ENCODE measurements at places on chromosomes 2 and 18.

DNA sequence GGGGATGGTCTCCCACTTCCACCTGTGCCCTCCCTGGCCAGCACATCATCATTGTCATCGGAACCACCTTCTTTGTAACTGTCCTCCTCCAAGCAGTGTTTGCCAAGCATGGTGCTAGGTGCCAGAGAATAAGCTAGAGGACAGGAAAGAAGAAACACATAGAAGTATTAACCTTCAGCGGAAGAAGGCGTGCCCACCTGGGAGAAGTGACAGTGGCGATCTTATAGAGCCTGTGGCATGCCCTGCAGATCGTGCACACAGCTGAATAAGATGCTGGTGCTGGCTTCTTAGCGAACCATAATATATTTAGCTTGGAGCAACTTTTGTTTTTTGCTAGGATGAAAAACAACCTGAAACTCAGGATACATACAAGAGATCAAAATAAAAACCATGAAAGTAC lies 148.0 kb downstream of the FAM210A start:
- DNase-seq, result no peak

DNA sequence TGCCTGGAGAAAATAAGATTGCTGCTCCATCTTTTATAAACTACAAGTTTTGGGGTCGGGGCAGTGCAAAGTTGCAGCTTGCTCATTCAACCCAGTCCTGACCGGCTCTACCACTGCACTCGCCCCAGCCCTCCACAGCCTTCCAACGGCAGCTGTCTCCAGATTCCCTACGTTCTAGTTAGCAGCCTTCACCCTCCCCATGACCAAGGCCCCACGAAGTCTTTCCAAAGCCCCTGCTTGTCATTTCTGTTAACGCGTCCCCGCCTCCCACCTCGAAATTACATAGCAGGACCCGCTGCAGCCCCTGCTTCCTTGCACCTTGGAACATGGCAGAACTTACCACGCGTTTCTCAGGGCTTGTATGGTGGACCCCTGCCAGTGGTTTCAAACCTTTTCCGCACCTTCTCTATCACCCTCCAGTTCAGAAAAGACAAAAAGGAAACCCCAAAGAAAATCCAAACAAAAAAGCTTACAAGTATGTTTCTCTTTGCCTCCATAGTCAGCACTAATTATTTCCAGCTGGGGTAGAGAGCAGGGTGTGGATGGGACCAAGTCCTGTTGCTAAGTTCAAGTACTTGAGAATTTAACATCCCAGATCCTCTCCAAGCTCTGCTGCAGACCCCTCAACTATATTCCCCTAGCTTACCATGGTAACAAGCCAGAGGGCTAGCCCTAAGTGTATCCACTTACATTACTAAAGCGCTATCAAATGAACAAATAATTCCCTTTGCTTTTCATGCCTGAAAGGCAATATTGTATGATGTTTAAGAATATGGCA lies 161.5 kb downstream of the TGIF1 start:
- DNase-seq, result no peak

DNA sequence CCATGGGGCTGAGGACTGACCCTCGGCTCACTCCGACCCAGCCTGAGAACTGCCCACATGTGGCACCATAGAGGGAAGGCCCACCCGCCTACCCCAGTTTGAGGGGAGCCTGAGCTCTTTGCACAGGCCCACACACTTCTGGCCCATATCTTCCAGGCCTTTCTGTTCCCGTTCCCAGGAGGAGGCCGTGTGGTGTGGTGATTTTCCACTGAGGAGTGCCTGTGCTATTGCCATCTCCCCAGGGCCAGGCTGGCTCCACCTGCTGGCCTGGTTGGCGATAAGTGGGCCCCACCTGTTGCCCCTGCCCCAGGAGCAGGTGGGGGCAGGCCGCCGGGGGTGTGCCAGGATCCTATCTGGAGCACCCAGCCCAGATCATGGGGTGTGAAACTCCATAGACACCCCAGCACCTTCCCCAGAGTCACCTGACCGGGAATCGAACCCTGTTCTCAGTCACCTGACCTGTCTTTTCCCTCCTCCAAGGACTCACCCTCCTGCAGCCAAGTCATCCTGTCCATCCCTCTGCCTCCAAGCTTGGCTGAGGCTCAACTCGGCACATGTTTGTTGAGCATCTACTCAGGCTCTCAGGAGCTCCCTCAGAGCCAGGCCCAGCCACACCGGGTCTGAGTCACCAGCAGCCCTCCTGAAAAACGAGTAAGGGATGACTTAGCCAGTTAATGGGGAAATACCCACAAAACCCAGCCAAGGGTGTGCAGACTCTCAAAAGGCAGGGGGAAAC lies 120.1 kb downstream of the CYP26B1 start:
- DNase-seq, result no peak

DNA sequence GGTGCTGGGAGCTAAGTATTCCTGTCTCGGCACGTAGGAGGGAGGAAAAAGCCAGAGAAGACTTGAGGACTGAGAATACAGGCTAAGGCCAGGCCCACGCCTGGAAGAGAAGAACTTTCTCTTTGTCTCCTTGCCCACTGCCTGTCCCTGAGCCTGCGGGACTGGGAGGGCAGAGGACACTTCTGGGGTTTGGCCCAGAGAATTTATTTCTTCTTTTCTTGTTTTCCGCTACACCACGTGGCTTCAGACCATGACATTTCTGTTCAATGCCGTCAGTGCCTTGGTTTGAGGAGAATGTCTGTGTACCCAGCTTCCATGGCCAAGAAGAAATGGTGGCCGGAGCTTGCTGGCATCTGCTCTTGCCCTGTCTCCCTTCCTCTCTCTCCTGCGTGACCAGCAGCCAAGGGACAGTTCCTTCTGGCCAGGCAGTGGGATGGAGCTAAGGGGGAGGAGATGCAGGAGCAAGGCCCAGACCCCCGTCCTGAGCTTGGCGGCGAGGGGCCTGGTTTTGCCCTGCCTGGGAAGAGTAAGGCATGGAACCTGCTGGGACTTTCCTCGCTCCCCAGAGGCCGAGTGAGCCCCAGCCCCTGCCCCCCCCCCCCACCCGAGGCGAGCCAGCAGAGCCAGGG lies 140.3 kb downstream of the KLHL29 start:
- DNase-seq, result no peak

DNA sequence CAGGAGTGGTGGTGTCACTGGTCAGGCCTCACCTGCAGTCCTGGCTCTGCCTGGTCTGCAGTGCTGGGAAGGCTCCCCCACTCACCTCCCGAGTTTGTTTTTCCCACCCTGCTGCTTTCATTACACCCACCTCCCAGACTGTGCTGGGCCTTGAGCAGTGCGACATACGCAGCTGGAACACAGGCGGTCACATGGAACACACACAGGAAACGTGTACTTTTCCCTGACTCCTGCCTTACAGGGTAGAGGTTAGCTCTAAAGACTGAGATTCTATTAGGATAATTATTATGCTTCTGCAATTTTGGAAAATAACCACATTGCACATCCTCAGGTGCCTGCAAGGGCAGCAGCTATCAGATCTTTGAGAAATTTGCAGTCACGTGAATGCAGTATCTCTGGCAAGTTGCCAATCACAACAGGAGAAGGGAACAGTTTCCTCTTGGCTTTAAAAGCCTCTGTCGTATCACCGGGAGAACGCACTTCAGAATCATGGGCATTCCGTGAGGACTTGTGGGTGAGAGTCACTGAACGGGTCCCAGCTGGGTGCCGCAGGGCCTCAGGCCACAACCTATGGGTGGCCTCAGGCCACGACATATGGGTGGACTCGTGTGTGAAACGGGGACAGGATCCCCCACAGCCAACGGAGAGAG lies 136.5 kb downstream of the ZNF236 start:
- DNase-seq, result no peak

DNA sequence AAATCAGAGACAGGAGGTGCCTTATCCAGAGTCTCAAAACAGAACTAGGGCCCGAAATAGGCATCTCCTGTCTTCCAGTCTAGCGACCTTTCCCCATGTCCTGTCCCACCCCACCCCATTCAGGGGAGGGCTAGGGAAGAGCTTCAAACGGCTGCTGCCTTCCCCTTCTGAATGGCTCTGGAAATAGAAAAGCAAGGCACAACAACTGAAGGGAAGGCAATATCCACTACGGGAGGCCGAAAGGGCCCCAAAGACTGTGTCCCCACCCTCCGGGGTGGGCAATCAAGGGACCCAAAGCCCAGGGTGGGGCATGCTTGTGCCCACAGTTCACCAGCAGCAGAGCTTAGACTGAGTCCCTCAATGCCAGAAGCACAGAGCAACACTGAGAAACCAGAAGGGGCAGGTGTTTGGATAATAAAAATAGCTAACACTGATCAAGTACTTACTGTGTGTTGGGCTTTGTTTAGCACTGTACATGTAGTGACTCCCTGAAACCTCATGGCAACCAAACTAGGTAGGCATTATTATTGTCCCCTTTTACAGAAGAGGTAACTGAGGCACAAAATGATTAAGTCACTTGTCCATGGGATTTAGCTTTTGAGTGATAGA lies 38.5 kb downstream of the CYRIA start:
- no peak for DNase-seq

GRCh38 chr18:10314066-10314465 lies 140.4 kb upstream of the APCDD1 start:
- no peak for DNase-seq

GRCh38 chr2:196504788-196505187 lies 134.7 kb upstream of the CCDC150 start:
- no peak for DNase-seq

DNA sequence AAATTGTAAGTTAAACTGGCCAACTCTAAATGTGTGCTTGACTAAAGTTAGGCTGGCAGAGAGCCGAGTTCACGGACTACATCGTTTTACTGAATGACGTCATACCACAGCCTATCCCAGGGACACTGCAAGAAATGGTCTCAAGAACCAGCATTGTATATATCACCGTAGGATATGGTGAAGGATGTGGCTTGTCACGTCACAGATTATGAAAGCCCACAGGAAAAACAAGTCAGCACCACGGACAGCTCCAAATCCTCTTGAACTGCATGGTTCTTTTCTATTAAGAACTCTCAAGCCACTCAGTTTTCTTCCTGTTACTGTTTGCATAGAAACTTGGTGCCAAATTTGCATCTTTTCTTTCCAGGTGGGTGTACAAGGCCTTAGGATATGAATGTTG lies 85.1 kb upstream of the ACAA2 start:
- no peak for DNase-seq

GRCh38 chr2:152664725-152665124 lies 52.5 kb downstream of the PRPF40A start:
- no peak for DNase-seq
